Immature natural killer cell (primary cell): ENCODE measurements at places on chromosomes 3 and 15. TPM values are rescaled to one million over a fixed set of nuclear protein-coding genes. Genes with fewer than 3 reads are reported as not detected.

DNA sequence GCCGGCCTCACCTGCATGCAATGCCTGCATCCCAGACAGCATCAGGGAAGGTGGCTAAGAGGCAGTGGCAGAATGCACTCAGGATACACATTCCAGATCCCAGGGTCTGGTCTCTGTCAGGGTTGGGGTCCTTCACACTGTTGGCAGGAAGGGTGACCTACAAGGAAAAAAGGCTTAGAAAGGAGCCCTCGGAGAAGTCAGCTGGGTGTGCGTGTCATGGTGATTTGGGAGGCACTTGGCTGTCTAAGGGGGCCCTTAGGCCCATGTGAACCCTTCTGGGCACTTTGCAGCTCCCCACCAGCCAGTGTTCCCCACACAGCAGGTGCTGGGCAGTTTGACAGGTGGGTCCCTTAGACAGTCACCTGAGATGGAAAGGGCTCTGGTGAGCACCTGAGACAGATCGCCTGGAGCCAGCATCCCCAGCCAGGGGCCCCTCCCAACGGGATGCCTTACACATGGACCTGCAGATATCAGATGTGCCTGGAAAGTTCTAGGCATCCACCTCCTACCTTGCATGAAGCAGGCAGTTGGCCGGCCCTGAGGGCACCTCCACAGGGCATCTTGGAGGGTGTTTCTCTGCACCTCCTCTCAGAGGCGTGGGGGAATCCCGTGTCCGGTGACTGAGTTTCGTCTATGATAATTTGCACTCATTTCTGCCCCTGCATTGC, 131.6 kb downstream of the LRRK1 start:
- no peak for DNase-seq

KLHL25 gene
- polyA plus RNA-seq = 1.2 TPM

GRCh38 chr3:13358051-13358450, 62.1 kb downstream of the NUP210 start:
- DNase-seq = no peak

DNA sequence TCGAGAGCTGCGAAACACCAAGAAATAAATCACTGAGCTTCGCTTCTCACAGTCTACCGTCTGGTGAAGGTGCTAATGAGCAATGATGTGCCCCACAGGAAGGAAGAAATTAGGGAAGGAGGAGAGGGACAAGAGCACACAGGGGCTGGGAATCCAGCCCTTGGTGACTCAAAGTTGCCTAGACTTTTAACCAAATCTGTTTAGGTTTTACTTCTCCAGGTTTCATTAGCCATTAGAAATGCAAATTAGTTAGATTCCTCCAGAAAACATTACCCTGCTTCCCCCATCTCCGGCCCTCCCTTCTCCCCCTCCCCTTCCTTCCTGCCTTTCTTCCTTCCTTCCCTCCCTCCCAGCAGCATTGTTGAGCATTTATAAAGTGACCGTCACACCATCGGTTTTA, 59.3 kb upstream of the UBE2E1 start:
- DNase-seq = no peak

SRGAP3 gene
- polyA plus RNA-seq = 0.99 TPM

DNA sequence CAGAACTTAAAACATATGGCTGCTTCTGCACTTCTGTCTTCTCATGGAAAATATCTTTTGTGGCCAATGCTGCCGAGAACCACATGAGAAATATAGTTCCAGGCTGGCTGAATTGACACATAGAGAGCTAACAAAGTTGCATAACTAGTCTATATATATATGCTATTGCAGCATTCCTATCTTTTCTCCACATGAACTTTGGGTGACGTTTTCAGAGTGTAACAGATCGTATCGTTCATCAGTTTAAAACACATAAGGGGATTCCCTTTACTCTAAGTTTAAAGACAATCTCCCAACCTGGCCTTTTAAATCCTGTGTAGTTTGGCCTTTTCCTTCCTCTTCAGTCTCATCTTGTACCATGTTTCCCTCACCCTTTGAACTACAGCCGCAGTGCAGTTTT, 394.2 kb upstream of the CBLB start:
- DNase-seq = no peak

TP63 gene
- polyA plus RNA-seq = not detected

- no peak for DNase-seq
These were observed 24.3 kb downstream of the MRPS25 start for GRCh38 chr3:15040844-15041243.

- DNase-seq = no peak
These were observed 165.7 kb upstream of the ADAMTS9 start for GRCh38 chr3:64853456-64853855.

DNA sequence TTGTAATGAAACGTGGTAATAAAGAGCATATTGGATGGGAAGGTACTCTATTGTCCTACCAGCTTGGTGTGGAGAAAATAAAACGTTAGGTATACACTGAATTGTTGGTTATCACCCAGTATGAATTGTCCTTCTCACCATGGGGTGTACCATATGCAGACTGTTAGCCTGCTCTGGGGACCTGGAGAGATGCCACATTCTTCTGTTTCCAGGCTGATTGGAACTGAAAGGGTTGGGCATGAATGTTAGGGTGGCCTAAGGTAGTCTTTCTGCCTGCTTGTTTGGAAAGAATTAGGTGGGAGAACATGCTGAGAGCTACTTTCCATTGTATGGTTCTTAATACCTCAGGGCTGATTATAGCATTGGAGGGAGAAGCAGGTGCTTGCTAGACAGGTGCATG, 340.6 kb downstream of the PTPRG start:
- DNase-seq = no peak

CAMKV gene
- polyA plus RNA-seq = not detected

GRCh38 chr3:141557961-141558706, 71.3 kb downstream of the RASA2 start:
- no peak for DNase-seq

DNA sequence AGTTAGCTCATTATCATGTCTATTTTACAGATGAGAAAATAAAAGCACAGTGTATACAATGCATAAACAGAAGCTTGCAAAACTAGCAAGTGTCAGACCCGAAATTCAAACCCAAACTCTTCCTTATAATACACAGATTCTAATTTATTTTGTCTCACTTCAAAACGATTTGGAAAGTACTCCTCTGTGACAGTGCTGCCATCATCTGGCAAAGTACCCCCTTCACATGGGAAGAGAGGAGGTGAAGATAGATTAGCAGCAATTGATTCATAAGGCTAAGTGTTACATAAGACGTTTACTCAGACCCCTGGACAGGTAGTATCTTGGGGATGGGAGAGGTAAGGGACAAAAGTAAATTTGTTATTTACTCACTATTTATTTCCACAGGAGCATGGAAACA, 744.0 kb upstream of the SGO1 start:
- no peak for DNase-seq

GRM2 gene
- not detected for polyA plus RNA-seq

GRCh38 chr15:31228011-31228484, 98.6 kb upstream of the KLF13 start:
- no peak for DNase-seq

DNA sequence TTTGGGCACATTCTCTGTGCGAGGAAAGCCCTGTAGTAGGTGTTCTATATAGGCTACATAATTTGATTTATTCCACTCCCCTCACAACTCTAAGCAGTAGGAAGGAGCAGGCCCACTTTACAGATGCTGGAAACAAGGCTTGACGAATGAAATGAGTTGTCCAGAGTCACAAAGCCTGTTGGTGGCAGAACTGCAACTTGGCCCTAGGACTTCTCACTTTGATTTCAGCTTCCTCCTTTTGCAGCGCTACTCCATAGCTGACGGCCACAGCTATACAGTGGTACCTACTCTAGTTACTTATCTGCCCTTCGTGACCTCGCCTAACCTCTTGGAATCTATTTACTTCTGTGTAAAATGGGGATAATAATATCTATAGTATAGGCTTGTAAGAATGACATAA, 2.5 kb upstream of the IRAK2 start:
- DNase-seq = no peak

- DNase-seq = no peak
These were observed 270.9 kb downstream of the RPLP1 start for GRCh38 chr15:69723404-69724096.

SLC28A2 gene
- not detected for polyA plus RNA-seq

GRCh38 chr3:16868513-16868912, 16.2 kb upstream of the PLCL2 start:
- DNase-seq = no peak

GRCh38 chr15:37981775-37982174, 47.3 kb downstream of the TMCO5A start:
- DNase-seq = no peak

DNA sequence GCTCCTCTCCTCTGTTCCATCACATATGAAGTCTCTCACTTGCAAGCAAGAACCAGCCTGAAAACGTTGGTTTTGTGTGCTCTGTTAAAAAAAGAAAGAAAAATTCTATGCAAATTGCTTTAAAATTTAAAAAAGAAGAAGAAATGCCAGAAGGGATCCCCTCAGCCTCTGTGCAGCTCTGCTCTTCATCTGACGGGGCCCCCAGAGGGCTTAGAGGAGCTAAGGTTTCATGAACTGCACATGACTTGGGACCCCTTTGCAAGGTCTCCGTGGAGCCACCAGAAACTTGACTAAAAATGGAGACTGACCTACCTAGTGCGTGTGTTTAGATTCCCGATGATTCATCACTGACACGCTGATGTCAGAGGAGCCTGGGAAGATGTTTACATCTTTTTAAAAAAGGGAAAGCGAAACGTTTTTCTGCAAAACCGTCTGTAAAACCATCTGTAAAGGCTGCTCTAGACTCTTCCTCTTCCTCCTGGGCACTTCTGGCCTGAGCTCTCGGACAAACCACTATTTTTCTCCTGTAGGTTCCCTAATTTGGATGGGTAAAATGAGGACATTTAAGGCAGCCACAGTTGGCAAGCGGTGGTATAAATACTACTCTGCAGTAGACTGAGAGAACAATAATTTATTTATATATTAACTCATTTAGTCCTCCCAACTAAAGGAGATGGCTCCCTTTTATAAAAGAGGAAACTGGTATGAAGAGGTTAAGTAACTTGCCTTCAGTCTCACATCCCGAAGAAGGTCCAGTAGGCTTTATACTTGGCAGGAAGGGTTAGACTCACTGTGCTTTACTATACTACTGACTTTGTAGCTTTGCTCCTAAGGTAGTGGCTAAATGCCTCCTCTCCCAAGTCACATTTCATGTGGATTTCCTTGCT, 67.2 kb upstream of the POLG start:
- no peak for DNase-seq
